ENCODE measurements at places on chromosomes 12 and 14.

GRCh38 chr12:6635375-6635855 is 344 bp downstream of the LPAR5 start:
- no peak for DNase-seq

DNA sequence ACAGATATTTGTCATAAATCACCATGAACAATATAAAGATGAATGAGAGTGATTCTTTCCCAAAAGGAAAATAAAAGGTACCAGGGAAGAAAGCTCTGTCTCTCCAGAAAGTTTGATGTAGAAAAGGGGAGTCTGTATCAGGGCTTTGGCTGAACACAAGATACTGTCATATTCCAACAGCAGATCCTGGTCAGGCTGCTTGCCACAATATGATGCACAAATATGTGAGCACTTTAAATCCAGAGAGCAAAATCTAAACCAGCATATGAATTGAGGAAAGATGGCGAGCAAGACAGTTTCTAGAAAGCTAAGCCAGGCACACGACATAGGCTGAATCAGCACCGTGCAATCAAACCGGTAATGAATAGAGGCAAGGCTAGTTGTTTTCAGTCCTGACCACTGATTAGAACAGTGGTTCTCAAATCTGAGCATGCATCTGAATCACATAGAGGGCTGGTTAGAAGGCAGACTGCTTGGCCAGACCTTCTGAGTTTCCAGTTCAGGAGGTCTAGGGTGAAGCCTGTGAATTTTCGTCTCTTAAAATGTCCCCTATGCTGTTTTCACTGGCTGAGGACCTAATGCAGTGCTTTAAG is 60.7 kb downstream of the PLCZ1 start:
- DNase-seq, result no peak

DNA sequence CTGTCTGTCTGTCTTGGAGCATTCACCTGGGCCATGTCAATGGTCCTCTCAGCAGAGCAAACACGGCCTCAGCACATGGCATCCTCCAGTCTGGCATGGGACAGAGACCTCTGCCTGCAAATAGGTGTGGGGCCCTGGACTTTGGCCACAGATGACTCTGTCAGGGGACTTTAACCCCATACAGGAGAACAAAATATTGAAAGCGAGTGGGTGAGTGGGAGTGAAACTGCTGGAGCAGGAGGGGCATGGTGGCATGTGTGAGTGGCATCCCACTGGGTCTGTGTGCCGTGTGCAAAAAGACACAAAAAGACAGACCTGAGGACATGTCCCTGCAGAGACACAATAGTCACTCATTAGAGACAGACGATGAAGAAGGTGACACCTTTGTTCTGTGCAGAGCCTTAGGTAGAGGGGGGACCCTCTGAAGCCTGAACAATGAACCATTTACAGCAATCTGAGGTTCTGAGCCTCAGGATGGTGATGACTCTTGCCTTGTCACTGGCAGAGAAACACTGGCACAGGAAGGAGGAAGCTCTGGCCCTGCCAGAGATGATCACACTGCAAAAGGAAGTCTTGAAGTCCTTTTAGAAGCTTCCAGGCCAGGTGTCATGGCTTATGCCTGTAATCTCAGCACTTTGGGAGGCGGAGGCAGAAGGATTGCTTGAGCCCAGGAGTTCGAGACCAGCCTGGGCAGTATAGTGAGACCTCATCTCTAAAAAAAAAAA is 7.5 kb downstream of the LAG3 start:
- DNase-seq, result no peak

- no peak for DNase-seq
These were observed 1.4 kb downstream of the SYT10 start for GRCh38 chr12:33438025-33438772.
